ENCODE measurements at places on chromosomes 3 and 15. TPM values are rescaled to one million over a fixed set of nuclear protein-coding genes. Genes with fewer than 3 reads are reported as not detected.

GRCh38 chr3:113057117-113057516, 66.3 kb downstream of the GTPBP8 start:
- H3K27ac ChIP-seq: no peak overlapping the region
- H3K36me3 ChIP-seq: no peaks in the 10 kb centered on the region
- H3K4me3 ChIP-seq: no peak overlapping the region
- no peaks in the 10 kb centered on the region for H3K27me3 ChIP-seq
- no peak for DNase-seq
- H3K4me1 ChIP-seq: no peaks in the 10 kb centered on the region

DNA sequence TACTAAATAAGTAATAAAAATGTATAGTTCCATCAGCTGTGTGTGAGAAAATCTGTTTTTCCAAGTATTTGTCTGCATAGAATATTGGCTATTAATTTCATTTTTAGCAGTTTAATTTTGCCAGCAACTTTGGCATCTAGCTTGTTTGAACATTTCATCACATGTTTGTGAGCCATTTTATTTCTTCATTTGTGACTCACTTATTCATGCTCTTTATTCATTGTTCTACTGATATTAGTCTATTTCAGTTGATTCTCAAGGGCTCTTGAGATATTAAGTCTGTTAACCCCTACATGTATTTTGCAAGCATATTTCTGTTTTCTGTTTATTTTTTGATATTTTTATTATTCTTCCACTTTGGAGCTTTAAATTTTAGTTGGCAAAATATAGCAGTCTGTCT, 74.0 kb upstream of the PHLDB2 start:
- H3K27me3 ChIP-seq: no peaks in the 10 kb centered on the region
- H3K4me1 ChIP-seq: no peaks in the 10 kb centered on the region
- H3K27ac ChIP-seq: no peak overlapping the region
- no peak overlapping the region for H3K4me3 ChIP-seq

DNA sequence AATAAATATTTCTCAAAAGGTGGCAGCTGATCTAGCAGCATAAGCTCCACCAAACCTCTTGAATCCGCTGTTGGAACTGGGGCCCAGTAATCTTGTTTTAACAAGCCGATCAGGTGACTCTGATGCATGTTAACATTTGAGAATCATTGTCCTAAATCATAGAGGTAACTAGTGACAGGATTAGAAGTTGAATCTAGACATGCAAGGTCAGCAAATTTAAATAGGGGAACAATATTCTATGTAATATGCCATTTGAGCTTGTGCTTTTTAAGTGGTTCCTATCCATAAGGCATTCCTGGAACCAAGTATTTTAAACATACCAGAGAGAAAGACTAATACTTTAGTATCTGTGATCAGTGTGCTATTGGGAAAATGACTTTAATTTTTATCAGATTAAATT, 412.8 kb downstream of the PYDC2 start:
- no peak overlapping the region for H3K27ac ChIP-seq
- no peak overlapping the region for H3K4me3 ChIP-seq
- H3K4me1 ChIP-seq: no peaks in the 10 kb centered on the region
- H3K36me3 ChIP-seq: no peaks in the 10 kb centered on the region
- no peak for DNase-seq

Gene SLC12A8
- 26.5 TPM for total RNA-seq

GRCh38 chr3:183481582-183481981, 53.2 kb upstream of the MCF2L2 start:
- H3K36me3 ChIP-seq: no peaks in the 10 kb centered on the region
- DNase-seq: no peak
- no peaks in the 10 kb centered on the region for H3K27me3 ChIP-seq
- no peaks in the 10 kb centered on the region for H3K4me1 ChIP-seq
- H3K4me3 ChIP-seq: no peak overlapping the region

Gene LTF
- 12.4 TPM for total RNA-seq

Gene HRG
- total RNA-seq: not detected

Gene GNAT1
- total RNA-seq: not detected

- peak overlapping the region; percentile 2 for H3K27ac ChIP-seq
- no peaks in the 10 kb centered on the region for H3K36me3 ChIP-seq
- DNase-seq: no peak
- peak overlapping the region; percentile 10 for H3K4me3 ChIP-seq
- no peaks in the 10 kb centered on the region for H3K27me3 ChIP-seq
These were observed 55.3 kb downstream of the SLC28A2 start for GRCh38 chr15:45307230-45307924.

GRCh38 chr15:70629735-70630273, 133.6 kb downstream of the UACA start:
- no peak for DNase-seq
- no peaks in the 10 kb centered on the region for H3K36me3 ChIP-seq
- peaks cover 5% of the 10 kb centered on the region for H3K4me1 ChIP-seq
- H3K27ac ChIP-seq: no peak overlapping the region
- no peak overlapping the region for H3K4me3 ChIP-seq

Gene NUP210
- total RNA-seq: 30.2 TPM

GRCh38 chr15:95681836-95682544, 648.5 kb upstream of the NR2F2 start:
- no peaks in the 10 kb centered on the region for H3K27me3 ChIP-seq
- H3K4me3 ChIP-seq: no peak overlapping the region
- H3K4me1 ChIP-seq: no peaks in the 10 kb centered on the region
- H3K27ac ChIP-seq: no peak overlapping the region
- H3K36me3 ChIP-seq: no peaks in the 10 kb centered on the region
- DNase-seq: no peak

DNA sequence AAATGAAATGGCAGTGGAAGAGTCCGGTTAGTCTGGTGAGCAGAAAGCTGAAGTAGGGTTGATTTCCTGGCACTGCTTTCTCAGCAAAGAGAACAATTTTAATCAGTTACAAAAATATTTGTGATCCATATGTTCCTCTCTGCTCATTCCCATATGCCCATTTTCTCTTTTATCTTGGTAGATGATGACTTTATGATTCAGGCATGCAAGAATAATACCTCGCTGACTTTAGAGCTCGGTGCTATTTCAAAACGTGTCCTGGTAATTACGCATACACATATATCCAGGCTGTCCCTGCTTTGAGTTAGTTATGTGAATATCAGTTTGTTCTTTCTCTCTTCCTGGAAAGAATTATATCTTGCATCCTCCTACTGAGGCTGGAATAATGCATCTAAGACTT, 38.5 kb downstream of the ARPP21 start:
- H3K36me3 ChIP-seq: no peaks in the 10 kb centered on the region
- H3K4me1 ChIP-seq: no peaks in the 10 kb centered on the region

DNA sequence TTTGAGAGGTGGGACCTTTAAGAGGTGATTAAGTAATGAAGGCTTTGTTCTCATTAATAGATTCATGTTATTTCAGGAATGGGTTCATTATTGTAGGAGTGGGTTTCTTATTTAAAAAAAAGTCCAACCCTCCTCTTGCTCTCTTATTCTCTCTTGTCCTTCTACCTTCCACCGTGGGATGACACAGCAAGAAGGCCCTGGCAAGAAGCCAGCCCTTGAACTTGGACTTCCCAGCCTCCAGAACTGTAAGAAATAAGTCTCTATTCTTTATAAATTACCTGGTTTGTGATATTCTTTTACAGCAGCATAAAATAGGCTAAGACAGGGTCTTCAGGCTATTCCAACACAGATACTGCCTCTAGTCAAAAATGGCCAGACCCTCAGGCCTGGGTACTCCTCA, 62.2 kb downstream of the MYLK start:
- no peak overlapping the region for H3K4me3 ChIP-seq
- H3K36me3 ChIP-seq: no peaks in the 10 kb centered on the region
- no peak for DNase-seq
- no peaks in the 10 kb centered on the region for H3K27me3 ChIP-seq
- H3K27ac ChIP-seq: no peak overlapping the region

GRCh38 chr3:191244242-191244867, 45.3 kb downstream of the OSTN start:
- no peak overlapping the region for H3K27ac ChIP-seq
- H3K4me1 ChIP-seq: no peaks in the 10 kb centered on the region
- no peaks in the 10 kb centered on the region for H3K36me3 ChIP-seq
- H3K27me3 ChIP-seq: no peaks in the 10 kb centered on the region
- DNase-seq: no peak

DNA sequence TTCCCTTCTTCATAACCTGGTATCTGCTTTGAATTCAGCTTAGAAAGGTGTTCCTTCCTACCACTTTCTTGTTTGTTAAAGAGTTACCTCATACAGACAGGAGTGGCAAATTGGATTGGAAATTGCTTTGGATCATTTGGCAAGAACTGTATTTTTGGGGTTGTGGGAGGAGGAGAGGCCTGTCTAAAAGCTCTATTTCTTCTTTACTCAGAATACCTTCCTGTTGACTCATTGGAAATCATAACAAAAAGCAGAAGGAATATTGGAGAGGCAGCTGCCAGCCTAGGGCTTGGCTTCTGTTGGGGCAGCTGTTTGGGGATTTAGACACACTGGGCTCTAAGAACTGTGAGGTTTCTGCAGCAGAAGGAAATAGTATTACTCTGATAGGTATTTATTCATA, 14.2 kb downstream of the IQGAP1 start:
- no peaks in the 10 kb centered on the region for H3K36me3 ChIP-seq
- no peak for DNase-seq
- no peak overlapping the region for H3K4me3 ChIP-seq
- H3K27ac ChIP-seq: peak overlapping the region; percentile 66
- no peaks in the 10 kb centered on the region for H3K27me3 ChIP-seq

Gene FGF7
- 14.1 TPM for total RNA-seq

DNA sequence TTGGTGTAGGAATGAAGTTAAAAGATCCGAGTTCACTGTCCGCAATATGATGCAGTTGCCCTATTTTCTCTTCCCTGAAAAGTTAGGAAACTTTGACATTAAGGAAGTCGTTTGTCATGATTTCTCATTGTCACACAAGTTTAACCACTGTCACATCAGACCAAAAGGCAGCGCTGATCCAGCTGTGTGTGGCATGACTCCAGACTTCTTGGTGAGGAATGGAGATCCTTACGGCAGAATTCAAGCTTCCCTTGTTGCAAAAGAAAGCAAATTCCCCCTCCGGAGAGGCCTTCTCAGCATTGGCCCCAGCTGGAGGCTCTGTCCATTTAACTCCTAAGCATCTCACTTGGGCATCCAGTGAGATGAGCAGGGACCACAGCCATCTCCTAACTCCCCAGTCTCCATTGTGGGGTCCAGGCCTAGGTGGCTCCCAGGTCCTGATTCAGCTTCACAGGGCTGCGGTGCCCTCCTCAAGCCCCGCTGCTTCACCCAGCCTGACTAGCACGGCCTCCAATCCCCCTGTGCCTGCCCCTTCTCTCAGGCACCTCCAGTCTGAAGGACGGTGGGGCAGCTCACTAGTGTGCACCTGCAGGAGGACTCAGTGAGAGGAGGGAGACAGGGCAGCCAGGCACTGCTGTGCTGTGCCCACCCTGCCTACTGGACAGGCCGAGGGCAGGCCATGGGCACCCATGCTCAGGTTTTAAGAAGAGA, 159.5 kb downstream of the CHSY1 start:
- no peak overlapping the region for H3K27ac ChIP-seq
- no peak overlapping the region for H3K4me3 ChIP-seq
- H3K4me1 ChIP-seq: no peaks in the 10 kb centered on the region
- no peaks in the 10 kb centered on the region for H3K27me3 ChIP-seq
- DNase-seq: no peak

GRCh38 chr3:188559072-188559429, 405.1 kb downstream of the LPP start:
- no peaks in the 10 kb centered on the region for H3K4me1 ChIP-seq
- DNase-seq: no peak
- no peak overlapping the region for H3K4me3 ChIP-seq
- no peak overlapping the region for H3K27ac ChIP-seq

DNA sequence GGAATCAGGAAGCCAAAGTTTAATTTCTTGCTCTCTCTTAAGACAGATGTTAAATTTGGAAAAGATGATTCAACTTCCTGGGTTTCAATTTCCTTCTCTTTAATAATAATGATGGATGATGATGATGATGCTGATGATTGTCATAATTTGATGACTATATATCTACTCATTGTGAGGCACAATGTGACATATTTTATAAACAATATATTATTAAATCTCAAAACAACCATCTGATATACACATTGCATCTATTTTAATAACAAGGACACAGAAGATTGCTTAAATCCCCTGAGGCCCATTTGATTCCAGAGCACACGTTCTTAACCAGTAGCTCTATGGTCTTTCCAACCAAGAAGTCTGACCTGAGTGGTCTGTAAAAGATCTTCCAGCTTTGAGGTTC, 124.0 kb downstream of the CNTN6 start:
- no peaks in the 10 kb centered on the region for H3K4me1 ChIP-seq
- no peak overlapping the region for H3K27ac ChIP-seq
- DNase-seq: no peak

- H3K4me3 ChIP-seq: no peak overlapping the region
- H3K27ac ChIP-seq: no peak overlapping the region
- no peak for DNase-seq
- no peaks in the 10 kb centered on the region for H3K27me3 ChIP-seq
- no peaks in the 10 kb centered on the region for H3K36me3 ChIP-seq
These were observed 143.7 kb downstream of the NR1D2 start for GRCh38 chr3:24088782-24089181.

Gene ARRDC4
- 52.8 TPM for total RNA-seq

DNA sequence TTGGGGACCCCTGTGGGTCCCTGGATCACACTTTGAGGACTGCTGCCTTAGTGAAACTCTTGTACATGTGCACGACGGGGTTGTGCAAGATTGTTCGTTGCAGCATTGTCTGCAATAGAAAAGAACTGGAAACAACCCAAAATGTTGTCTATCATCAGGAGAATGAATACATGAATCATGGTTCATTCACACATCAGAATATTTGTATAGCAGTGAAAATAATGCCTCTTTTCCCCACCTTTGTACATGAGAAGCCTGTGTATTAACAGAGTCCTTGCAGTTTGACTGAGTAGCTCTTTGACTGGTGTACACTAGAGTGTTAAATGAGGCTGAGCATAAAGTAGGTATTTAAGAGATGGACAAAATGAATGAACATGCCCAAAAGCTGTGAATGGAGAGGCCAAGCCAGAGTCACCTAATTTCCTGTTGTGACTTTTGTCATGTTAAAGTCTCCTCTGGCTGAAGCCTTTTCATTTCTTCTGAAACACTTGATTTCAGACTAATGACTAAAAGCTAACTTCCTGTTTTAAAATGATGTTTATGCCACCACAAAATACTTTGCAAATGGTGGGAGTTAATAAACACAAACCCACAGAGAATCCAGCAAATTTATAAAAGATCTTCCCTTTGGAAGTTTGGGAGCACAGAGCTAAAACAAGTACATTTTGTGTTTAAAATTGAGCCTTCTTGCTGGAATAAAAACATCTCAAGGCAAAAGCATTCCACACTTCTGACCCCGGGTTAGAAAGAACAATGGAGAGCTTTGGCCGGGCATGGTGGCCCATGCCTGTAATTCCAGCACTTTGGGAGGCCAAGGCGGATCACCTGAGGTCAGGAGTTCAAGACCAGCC, 20.6 kb upstream of the USP3 start:
- no peak overlapping the region for H3K4me3 ChIP-seq
- H3K27me3 ChIP-seq: no peaks in the 10 kb centered on the region
- peaks cover 19% of the 10 kb centered on the region for H3K4me1 ChIP-seq
- DNase-seq: no peak
- H3K27ac ChIP-seq: no peak overlapping the region
- H3K36me3 ChIP-seq: no peaks in the 10 kb centered on the region

Gene WNT5A
- total RNA-seq: 8.4 TPM

- H3K27ac ChIP-seq: no peak overlapping the region
- peak; percentile 47 for DNase-seq
- no peaks in the 10 kb centered on the region for H3K36me3 ChIP-seq
- no peaks in the 10 kb centered on the region for H3K4me1 ChIP-seq
These were observed 200.1 kb upstream of the KBTBD8 start for GRCh38 chr3:66797889-66798560.
